ENCODE measurements at places on chromosomes 1 and 21.

DNA sequence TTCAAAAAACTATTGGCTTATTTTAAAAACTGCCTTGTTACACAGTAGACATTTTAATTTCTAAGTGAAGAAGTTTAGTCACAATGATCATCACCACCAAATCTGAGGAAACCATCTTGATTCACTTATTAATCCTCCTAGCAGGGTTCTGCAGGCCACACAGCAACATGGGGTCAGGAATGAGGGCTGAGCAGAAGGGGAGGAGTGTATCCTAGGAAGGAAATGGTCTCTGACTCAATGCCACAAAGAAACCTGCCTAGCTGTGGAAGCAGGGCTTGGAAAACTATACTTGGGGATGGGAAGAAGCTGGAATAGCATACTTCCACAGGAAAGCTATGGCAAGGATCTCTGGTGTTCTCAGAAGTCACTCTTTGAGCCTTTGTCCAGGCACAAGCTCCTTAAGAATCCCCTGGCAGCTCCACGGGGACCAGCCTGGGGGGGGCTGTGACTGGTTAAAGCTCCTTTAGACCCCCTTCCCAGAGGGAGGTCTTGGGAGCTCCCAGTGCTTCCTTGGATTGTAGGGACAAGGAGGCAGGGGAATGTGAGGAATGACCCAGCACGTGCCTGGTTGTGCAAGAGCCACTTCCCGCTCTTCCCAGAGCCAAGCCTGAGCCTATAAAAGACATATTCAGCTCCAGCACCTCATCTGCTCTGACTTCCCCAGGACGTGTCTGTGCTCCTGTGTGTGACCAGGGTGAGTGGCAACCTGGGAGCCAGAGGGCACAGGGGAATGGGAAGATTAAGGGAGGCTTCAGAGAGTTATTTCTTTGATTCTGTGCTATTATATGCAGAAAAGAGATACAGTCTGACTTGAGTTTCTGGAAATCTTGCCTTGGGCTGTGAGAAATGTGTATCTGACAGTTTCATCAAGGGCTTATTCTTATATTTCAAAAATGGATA lies at the start of gene LCE2A:
Gene LCE2A (plus strand): TSS at position 645 of the 900 bp plus-strand sequence. CDS start 557 bp downstream, outside the sequence.
- DNase-seq = no peak

DNA sequence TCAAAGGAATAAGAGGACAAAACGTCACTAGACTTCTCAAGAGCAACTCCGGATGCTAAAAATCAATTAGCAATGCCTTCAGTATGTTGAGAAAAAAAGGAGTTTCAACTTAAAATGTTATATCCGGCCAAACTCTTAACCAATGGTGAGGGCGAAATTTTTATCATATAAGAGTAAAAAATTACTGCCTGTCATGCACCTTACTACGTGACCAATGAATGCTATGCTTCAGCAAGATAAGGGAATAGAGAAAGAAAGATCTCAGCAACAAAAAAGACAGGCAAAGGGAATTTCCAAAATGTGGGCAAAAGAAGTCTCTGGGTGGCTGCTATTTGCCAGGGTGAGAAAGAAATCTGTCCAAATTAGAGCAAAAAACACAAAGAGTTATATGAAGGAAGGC lies 47.4 kb upstream of the LRRC7 start:
- DNase-seq = no peak

- DNase-seq = no peak
These were observed 4.6 kb downstream of the CHD1L start for GRCh38 chr1:147246910-147247655.

GRCh38 chr1:221812088-221812752 lies 70.3 kb upstream of the DUSP10 start:
- DNase-seq = no peak

- DNase-seq = no peak
These were observed 14.0 kb downstream of the AGRN start for GRCh38 chr1:1033731-1034438.

GRCh38 chr1:156750191-156750672 lies 1.2 kb downstream of the HDGF start:
- DNase-seq = no peak

DNA sequence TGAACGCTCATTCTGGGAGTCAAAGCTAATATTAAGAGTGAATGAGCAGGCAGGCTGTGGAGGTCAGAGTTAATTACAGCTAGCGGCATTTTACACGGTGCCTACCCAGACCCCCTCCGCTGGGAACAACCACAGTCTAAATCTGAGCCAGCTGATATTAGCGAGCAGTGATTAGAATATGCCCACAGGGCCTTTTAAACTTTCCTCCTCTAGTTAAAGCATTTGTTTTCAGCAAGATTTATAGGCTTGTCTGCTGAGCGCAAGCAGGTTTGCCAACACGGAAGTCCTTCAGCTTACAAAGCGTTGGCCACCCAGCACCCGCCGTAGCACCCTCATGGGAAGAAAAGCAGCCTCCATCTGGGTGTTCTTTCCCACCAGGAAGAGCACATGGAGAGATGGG lies 72.1 kb downstream of the LMX1A start:
- no peak for DNase-seq
